ENCODE measurements at places on chromosomes 7 and 10. TPM values are rescaled to one million over a fixed set of nuclear protein-coding genes. Genes with fewer than 3 reads are reported as not detected.

GRK5 gene
- polyA plus RNA-seq = 30.3 TPM

GRCh38 chr10:21417172-21417712 lies 108.2 kb downstream of the SKIDA1 start:
- no peak overlapping the region for H3K27ac ChIP-seq
- DNase-seq = no peak
- no peak overlapping the region for H3K4me3 ChIP-seq
- H3K4me1 ChIP-seq = no peaks in the 10 kb centered on the region
- no peaks in the 10 kb centered on the region for H3K36me3 ChIP-seq

CTAGE6 gene
- not detected for polyA plus RNA-seq

DENND2A gene
- polyA plus RNA-seq = not detected

DNA sequence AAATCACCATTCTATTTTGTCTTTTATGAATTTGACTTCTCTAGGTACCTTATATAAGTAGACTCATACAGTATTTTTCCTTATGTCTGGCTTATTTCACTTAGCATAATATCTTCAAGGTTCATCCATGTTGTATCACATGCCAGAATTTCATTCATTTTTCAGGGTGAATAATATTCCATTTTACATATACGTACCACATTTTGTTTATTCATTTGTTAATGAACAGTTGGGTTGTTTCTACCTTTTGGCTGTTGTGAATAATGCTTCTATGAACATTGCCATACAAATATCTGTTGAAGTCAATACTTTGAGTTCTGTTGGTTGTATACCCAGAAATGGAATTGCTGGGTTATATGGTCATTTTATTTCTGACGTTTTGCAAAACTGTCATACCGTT lies 20.7 kb downstream of the AHCYL2 start:
- no peaks in the 10 kb centered on the region for H3K27me3 ChIP-seq
- H3K4me1 ChIP-seq = no peaks in the 10 kb centered on the region
- no peak overlapping the region for H3K27ac ChIP-seq
- H3K36me3 ChIP-seq = no peaks in the 10 kb centered on the region
- DNase-seq = no peak
- no peak overlapping the region for H3K4me3 ChIP-seq

RGS10 gene
- polyA plus RNA-seq = 407 TPM

DNA sequence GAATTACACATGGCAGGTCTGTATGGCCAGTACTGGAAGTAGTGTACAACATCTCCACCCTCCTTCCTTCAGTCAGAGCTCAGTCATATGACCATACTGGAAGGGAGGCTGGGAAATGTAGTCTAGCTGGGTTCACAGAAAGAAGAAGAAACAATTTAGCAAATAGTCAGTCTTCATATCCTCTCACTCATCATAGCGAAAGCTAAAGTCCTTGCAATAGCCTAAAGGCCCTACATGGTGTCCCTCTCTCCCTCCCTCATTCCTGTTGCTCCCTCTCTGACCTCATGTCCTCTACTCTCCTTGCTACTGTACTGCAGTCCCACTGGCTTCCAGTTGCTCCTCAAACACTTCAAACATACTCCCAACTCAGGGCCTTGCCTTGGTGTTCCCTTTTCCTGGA lies 4.3 kb upstream of the CALU start:
- peaks cover 3% of the 10 kb centered on the region for H3K36me3 ChIP-seq
- no peak overlapping the region for H3K4me3 ChIP-seq
- no peak overlapping the region for H3K27ac ChIP-seq
- peaks cover 3% of the 10 kb centered on the region for H3K27me3 ChIP-seq
- H3K4me1 ChIP-seq = no peaks in the 10 kb centered on the region

CTAGE8 gene
- polyA plus RNA-seq = 0.52 TPM

DNA sequence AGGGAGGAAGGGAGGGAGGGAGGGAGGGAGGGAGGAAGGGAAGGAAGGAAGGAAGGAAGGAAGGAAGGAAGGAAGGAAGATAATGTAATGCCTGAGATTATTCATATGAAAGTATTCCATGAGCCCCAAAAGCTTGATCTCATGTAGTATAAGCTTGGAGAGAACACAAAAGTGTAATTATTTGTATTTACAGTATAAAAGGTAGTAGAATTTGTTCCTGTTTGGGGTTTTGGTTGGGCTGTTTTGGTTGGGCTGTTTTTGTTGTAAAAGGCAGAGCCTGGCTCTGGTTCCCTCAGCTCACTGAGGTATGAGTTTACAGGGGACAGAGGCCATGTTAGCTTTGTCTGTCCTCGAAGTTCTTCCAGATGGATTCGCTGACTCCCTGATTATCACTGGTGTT lies 45.3 kb upstream of the EBLN1 start:
- no peak overlapping the region for H3K4me3 ChIP-seq
- no peaks in the 10 kb centered on the region for H3K36me3 ChIP-seq
- no peak for DNase-seq
- H3K27me3 ChIP-seq = no peaks in the 10 kb centered on the region
- H3K27ac ChIP-seq = no peak overlapping the region

DNA sequence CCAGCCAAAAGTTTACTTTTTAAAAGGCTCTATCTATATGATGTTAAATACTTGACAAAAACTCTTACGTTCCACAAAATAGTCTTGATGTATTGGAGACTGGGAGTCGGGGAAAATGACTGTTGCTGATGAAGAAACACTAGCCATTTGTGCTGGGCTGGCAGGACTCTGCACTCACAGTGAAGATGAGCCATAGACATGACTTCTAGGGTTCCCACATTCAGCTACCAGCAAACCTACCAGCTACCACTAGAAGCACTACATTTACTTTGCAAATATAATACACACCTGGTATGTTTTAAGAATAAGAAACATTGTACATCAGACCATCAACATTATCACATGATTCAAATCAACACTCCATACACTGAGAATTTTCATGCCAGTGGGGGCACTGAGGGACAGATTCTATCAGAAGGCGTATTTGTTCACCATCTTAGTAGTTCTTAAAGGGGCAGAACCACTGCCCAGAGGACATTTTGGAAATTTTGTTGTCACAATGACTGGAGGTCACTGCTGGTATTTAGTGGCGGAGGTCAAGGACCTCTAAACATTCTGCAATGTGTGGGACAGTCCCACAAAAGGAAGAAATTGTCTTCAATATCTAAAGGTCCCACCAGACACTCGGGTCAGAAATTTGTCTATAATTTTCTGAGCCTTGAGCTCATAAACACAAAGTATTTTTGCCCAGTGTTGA lies 52.3 kb downstream of the PARD3 start:
- H3K27me3 ChIP-seq = peaks cover 3% of the 10 kb centered on the region
- H3K36me3 ChIP-seq = no peaks in the 10 kb centered on the region
- DNase-seq = no peak
- H3K4me3 ChIP-seq = no peak overlapping the region
- H3K4me1 ChIP-seq = no peaks in the 10 kb centered on the region
- H3K27ac ChIP-seq = no peak overlapping the region

CTTNBP2 gene
- not detected for polyA plus RNA-seq

DNA sequence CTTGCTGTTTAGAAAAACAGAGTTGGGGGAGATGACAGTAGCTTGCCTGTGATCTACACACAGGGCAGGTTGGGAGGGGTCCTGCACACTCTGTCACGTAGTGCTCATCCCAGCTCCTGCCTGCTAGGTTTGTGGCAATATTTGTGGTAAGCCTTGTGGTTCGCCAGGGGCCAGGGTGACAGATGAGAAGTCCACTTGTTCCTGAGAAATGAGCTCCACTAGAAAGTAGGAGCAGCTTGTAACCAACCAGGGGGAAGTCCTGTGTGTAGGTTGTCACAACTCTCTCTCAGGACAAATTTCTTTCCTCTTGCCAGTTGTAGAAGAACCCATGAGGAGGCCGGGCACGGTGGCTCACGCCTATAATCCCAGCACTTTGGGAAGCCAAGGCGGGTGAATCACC lies 147.0 kb downstream of the TCF7L2 start:
- DNase-seq = no peak
- no peak overlapping the region for H3K4me3 ChIP-seq
- no peaks in the 10 kb centered on the region for H3K27me3 ChIP-seq

DNA sequence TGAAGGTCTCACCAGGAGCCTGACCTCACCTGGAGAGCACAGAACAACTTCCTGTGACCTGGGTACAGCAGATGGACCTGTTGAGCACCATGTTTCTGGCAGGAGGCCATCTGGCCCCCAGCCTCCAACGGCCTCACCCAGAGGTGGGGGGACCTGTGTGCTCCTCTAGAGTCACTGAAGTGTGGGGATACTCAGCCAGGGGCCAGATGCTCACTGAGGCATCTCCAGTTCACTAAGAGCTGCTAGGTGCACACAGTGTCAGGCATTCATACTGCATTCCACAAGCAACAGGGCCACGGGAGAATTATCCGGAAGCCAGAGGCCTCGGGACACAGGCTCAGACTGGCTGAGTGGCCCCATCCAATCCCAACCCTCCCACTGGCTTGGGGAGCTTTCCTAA lies 161.4 kb downstream of the TCERG1L start:
- no peaks in the 10 kb centered on the region for H3K27me3 ChIP-seq
- no peaks in the 10 kb centered on the region for H3K36me3 ChIP-seq
- H3K4me3 ChIP-seq = no peak overlapping the region
- no peak overlapping the region for H3K27ac ChIP-seq

PNLIPRP3 gene
- not detected for polyA plus RNA-seq

MKI67 gene
- polyA plus RNA-seq = 0.20 TPM

- H3K36me3 ChIP-seq = no peaks in the 10 kb centered on the region
- no peaks in the 10 kb centered on the region for H3K4me1 ChIP-seq
- no peak overlapping the region for H3K4me3 ChIP-seq
Measured at GRCh38 chr7:54596747-54597146, 54.6 kb downstream of the VSTM2A start.

KEL gene
- 0.21 TPM for polyA plus RNA-seq

ADRB1 gene
- polyA plus RNA-seq = not detected

MOGAT3 gene
- polyA plus RNA-seq = not detected

GPR37 gene
- polyA plus RNA-seq = not detected

ADRA2A gene
- polyA plus RNA-seq = not detected

SMNDC1 gene
- polyA plus RNA-seq = 16.1 TPM

DNA sequence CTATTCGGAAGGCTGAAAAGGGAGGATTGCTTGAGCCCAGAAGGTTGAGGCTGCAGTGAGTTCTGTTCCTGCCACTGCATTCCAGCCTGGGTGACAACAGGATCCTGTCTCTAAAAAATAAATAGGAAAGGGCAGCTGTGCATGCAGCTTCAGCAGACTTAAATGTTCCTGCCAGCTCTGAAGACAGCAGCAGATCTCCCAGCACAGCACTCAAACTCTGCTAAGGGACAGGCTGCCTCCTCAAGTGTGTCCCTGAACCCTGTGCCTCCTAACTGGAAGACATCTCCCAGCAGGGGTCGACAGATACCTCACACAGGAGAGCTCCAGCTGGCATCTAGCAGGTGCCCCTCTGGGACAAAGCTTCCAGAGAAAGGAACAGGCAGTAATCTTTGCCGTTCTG lies 117.9 kb downstream of the CXCL12 start:
- DNase-seq = no peak
- no peaks in the 10 kb centered on the region for H3K36me3 ChIP-seq
- no peaks in the 10 kb centered on the region for H3K27me3 ChIP-seq
- H3K4me1 ChIP-seq = no peaks in the 10 kb centered on the region

- no peaks in the 10 kb centered on the region for H3K27me3 ChIP-seq
- no peaks in the 10 kb centered on the region for H3K36me3 ChIP-seq
- H3K4me3 ChIP-seq = peak overlapping the region; percentile 58
- DNase-seq = no peak
- no peaks in the 10 kb centered on the region for H3K4me1 ChIP-seq
Measured at GRCh38 chr10:5411941-5412276, 448 bp upstream of the NET1 start.

GRCh38 chr7:823649-824048 lies 8.6 kb upstream of the SUN1 start:
- no peak overlapping the region for H3K4me3 ChIP-seq
- H3K36me3 ChIP-seq = no peaks in the 10 kb centered on the region
- no peaks in the 10 kb centered on the region for H3K27me3 ChIP-seq

DNA sequence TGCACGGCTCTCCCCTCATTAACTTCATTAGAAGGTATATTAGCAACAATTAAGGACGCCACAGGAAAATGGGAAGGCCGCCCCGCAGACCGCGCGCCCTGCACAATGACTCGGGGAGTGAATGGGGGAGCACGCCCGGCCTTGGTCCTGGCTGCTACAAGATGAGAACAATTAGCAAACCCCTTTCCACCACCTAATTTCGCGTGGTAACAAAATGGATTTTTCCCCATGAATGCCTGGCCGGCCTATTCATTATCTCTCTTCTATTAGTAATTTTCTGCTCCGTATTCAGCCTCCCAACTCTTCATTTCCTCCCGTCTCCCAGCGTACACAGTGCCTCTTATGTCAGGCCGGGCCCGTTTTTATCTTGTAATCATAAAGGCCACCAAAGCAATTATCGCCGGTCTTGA lies 346.9 kb downstream of the DNAJB6 start:
- no peak for DNase-seq
- peaks cover 16% of the 10 kb centered on the region for H3K27me3 ChIP-seq
- H3K36me3 ChIP-seq = no peaks in the 10 kb centered on the region
- H3K4me1 ChIP-seq = peaks cover 28% of the 10 kb centered on the region
- H3K4me3 ChIP-seq = no peak overlapping the region
- no peak overlapping the region for H3K27ac ChIP-seq

EBLN1 gene
- polyA plus RNA-seq = not detected

DNA sequence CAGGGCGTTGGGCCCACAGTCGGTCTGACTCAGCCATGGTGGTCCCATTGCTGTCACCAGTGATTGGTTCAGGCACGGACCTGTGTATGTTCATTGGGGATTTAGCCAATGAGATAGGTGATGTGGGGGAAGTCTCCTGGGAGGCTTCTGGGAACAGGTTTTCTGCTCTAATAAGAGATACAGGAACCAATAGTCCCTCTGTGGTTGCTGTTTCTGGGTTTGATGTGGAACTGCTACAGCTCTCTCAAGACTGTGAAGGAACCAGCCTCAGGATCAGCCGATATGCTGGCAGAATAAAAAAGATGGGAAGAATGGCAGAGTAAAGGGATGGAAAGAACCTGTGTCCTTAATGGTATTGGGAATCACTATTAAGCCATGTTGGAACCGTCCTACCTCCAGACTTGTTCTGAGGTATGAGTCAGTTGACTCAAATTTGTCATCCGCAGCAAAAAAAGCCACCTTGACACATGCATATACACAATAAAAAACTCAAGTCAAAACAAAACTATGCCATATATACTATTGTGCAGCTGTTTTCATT lies 70.6 kb downstream of the MCMBP start:
- H3K4me3 ChIP-seq = no peak overlapping the region
- H3K27ac ChIP-seq = no peak overlapping the region
- no peak for DNase-seq
- H3K4me1 ChIP-seq = no peaks in the 10 kb centered on the region

VAX1 gene
- not detected for polyA plus RNA-seq

MUC12 gene
- not detected for polyA plus RNA-seq
